CD4-positive, alpha-beta T cell treated with Interleukin-2 at 100 ng/mL for 4 hours (primary cell): ENCODE measurements at places on chromosomes 2 and 18.

GRCh38 chr2:15602393-15602792 is 10.7 kb downstream of the DDX1 start:
- no peak for DNase-seq

- DNase-seq: no peak
Observed at GRCh38 chr2:72138921-72139381, 8.7 kb downstream of the CYP26B1 start.

DNA sequence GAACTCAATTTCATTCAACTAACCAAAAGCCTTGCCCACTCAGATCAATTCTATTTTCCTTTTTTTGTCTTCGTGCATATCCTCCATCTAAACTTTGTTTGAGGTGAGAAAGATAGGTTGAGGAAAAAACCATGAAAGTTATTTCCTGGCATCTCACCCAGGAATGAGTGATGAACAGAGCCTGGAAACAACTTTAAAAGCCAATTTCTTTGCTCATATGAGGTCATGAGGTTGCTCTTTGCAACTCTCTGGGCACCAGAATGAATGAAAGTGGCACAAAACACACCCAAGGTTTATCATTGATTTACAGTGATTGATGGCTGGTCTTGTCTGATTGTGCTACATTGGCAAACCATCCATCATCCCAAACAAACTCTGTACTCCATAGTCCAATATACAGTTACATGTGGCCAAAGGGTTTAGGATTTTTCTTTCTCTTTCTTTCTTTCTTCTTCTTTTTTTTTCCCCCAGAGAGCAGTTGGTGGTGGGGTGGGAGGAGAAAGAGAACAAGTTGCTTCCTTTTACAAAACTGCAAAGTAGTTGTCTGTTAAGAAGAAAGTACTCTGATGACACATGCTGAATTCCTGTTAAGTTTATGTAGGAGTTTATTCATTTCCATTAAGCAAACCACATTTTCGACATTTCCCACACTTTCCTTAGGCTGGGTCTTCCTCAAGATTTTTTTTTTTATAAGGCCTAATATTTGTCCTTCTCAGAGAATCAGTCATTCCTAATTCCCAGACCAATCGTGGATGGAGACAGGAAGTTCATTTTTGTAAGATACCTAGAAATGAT is 575.9 kb upstream of the ZEB2 start:
- no peak for DNase-seq

- no peak for DNase-seq
Observed at GRCh38 chr2:133169274-133169912, 398.9 kb downstream of the NCKAP5 start.

DNA sequence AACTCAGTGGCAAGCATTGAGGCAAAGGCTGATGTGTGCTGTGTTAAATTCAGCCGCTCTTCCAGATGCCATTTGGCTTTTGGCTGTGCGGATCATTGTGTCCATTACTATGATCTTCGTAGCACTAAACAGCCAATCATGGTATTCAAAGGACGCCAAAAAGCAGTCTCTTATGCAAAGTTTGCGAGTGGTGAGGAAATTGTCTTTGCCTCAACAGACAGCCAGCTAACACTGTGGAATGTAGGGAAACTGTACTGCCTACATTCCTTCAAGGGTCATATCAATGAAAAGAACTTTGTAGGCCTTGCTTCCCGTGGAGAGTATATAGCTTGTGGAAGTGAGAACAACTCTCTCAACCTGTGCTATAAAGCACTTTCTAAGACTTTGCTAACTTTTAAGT is 195.5 kb upstream of the RAB12 start:
- no peak for DNase-seq

GRCh38 chr2:158753641-158754611 is 41.2 kb upstream of the DAPL1 start:
- peak; percentile 52 for DNase-seq
